Renal cortex interstitium (tissue), 15 donors: ENCODE measurements at places on chromosomes 12 and 14. TPM values are rescaled to one million over a fixed set of nuclear protein-coding genes. Genes with fewer than 3 reads are reported as not detected.

NKX2-8 gene
- not detected for polyA plus RNA-seq

TMEM132C gene
- polyA plus RNA-seq, result 2.8 TPM

ENDOU gene
- polyA plus RNA-seq, result 0.32 TPM

PMCH gene
- 0.39 TPM for polyA plus RNA-seq

CD27 gene
- polyA plus RNA-seq, result 2.2 TPM

GRCh38 chr12:11746024-11746771 is 96.7 kb downstream of the ETV6 start:
- no peak for DNase-seq

GRCh38 chr12:10750385-10750727 is 27.2 kb upstream of the YBX3 start:
- no peak for DNase-seq

DNA sequence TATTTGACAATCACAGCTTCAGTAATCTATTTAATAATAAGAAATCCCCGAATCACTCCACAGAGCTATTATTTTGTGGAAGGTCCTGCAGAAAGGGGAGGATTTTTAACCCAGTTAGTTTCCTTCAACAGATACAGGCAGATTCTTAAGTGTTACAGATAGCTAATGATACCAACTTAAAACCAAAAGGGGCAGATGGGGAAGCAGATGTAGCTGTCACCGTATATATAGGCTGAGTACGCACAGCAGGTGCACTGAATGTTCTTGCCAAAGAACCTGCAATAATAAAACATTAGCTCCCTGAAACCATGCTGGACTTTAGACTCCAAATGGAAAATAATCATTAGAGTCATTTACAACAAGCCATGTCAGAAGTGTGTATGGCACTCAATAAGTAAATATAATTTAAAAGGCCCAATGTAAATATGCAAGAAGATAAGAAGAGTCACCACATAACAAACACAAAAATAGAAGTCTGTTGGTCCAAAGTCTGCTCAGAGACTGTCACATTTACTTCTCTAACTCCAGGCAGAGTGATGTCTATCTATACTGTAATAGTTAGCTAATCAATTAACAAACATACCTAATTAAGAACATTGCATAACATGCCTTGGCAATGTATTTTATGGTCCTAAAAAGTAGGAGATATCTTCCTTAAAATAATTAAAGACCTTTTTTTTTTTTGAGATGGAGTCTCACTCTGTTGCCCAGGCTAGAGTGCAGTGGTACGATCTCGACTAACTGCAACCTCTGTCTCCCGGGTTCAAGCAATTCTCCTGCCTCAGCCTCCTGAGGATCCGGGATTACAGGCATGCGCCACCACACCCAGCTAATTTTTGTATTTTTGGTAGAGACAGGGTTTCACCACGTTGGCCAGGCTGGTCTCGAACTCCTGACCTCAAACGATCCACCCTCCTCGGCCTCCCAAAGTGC is 78.8 kb downstream of the SEC23A start:
- no peak for DNase-seq

GRCh38 chr14:28113311-28113710 is 653.3 kb upstream of the FOXG1 start:
- DNase-seq, result no peak

GRCh38 chr14:97543221-97543620 is 746.0 kb downstream of the VRK1 start:
- no peak for DNase-seq

GRCh38 chr14:101563654-101564443 is 2.6 kb downstream of the DIO3 start:
- DNase-seq, result no peak

GRCh38 chr14:101363261-101363555 is 198.1 kb upstream of the DIO3 start:
- no peak for DNase-seq
